ENCODE measurements at places on chromosomes 4 and X.

DNA sequence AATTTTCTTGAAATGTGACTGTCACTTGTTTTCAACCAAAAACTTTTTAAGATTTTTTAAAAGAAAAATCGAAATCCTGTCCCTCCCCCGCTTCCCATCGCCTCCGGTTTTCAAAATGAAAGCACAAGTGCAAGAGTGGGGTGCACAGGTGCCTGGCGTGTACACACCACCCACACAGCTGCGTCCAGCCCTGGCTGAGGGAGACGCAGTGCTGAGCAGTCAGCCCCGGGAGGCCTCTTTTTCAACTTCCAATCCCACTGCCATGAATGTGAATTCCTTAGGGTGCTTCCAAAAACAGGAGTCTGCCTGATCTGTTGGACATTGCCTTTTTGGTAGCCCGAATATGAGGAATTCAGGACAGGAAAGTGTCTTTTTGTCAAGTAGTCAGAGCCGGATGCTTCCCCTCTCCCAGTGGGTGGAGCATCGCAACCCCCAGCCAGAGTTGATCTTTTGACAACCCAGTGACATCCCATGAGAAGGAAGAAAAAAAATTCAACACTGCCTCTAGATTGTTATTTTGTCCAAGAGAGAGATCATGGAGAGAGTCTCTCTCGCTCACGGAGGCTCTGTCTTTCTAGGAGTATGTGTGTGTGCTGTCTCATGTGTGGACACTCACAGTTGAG lies 8.9 kb downstream of the PRRG3 start:
- DNase-seq, result peak; percentile 75

DNA sequence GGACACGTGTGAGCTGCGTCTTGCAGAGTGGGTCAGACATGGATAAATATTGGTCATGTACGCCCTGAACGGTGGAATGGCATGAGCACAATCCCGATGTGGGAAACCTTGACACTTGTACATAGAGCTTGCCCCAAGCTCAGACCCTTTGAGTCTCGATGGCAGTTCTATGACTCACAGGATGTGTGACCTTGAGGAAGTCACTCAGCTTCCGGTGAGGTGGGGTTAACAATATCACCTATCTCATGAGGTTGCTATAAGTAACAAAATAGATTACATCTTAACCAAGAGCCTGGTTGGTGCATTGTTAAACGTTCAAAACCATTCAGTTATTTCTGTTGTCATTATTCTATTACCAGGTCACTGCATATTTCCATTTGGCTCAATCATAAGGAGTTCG lies 109.1 kb upstream of the TBL1X start:
- no peak for DNase-seq

GRCh38 chrX:69100478-69100877 lies 64.8 kb downstream of the PJA1 start:
- no peak for DNase-seq

DNA sequence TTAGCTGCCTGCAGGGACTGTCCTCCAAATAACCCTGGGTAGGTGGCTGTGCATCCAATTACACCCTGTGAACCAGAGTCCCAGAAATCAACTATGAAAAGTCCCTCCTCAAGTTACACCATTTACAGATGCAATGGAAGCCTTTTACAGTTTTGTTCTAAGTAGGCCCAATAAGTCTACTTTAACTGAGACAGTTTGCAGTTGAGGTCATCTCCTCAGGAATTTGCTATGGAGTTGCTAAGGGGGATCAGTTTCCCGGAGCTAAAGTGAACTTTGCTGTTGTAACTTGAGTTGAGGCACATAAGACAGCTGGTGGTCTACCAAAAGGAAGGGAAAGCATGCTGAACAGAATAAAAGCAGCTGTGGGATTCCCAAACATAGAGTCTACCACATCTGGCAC lies 121.6 kb upstream of the STK26 start:
- DNase-seq, result peak; percentile 74

- DNase-seq, result no peak
Measured at GRCh38 chrX:101736651-101737050, 77.0 kb upstream of the ARMCX2 start.

GRCh38 chr4:75989846-75990528 lies 758 bp downstream of the SDAD1 start:
- DNase-seq, result no peak

DNA sequence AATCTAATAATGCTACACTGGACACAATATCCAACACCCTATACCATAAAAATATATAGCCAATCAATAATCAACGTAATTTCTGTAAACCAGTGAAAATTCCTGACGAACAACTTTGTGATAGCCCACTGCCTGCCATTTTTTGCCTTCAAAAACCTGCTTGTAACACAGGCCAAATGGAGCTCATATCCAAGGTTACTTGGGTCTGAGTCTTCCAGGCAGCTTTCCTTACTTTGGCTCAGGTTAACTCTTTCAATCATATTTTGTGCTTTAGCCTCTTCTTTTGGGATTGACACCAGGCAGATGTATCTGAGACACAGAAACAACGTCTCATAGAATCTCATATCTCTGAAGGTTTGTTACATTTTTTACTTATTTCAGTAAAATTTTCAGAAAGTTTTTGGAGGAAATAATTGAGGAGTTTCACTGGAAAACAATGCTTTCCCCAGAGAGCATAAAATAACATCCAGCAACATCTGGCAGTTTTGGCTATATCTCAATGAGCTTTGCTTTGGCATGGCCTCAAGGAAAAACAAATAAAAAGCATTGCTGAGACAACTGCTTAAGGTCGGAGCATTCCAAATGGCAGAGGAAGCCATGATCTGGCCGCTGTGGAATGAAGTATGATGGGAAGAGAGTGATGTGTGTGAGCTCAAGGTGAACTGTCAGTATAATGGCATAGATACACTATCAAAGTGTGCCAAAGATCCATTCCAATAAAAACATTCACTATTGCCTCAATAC lies 162.9 kb upstream of the SPIN4 start:
- no peak for DNase-seq

DNA sequence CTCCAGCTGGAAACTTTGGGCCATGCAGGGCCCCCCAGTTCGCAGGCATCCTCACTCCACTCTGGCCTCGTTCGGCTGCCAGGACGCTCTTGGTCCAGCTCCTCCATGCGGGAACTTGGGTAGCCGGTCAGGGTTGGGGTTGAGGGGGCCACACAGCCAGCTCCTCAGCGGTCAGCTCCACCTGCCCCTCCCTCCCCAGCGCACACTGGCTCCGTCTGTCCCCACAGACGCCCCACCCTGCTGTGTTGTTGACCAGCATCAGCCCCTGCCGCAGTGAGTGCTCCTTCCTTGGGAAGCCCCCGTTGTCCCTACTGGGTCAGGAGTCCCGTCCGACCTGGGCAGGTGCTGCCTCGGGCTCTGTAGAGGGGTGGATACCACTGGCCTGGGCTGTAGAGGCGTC lies 5.8 kb downstream of the FGFRL1 start:
- no peak for DNase-seq

GRCh38 chrX:130893356-130894085 lies 9.5 kb downstream of the ENOX2 start:
- no peak for DNase-seq

DNA sequence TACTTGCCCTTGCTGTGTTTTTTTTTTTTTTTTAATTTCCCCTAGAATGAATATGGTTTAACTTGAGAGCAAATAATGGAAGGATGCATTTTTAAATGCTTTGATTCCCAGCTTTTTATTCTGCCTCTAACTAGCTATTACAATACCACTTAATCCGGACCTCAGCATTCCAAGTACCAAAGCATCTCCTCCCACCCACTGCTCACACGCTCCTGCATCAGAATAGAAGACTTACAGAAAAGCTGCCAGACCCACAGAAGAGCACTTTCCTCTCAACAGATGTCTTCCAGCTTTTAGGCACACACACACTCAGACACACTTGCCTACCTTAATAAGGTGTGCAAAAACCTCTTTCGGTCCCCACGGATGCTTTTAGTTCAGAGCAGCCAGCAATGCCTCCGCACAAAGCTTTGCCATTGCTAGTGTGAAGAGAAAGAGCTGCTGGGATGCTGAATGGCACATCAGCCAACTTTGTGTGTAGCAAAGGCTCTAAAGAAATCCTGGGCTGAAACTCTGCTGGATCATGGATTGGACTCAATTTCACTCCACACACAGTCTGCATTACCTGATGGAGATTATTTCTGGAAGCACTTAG lies 1056.2 kb downstream of the DMD start:
- DNase-seq, result no peak

GRCh38 chr4:40721730-40722171 lies 28.0 kb upstream of the NSUN7 start:
- DNase-seq, result no peak

DNA sequence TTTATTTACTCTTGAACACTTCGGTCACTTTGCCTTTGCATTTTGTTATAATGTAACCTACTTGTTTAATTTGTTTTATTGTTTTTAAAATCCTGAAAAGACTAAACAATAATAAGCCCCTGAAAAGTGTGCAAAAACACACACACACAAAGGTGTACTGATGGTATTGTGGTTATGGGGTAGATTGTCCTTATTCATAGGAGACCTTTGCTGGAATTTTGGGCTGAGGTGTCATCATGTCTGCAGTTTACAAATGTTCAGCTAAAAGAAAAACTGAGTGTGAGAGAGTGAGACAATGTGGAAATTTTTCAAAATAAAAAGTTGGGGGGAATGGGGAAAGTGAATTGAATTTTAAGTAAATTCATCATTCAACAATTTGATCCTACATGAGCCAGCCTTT lies 174.9 kb downstream of the QDPR start:
- DNase-seq, result no peak

GRCh38 chr4:84031401-84031800 lies 467.7 kb downstream of the NKX6-1 start:
- DNase-seq, result no peak

DNA sequence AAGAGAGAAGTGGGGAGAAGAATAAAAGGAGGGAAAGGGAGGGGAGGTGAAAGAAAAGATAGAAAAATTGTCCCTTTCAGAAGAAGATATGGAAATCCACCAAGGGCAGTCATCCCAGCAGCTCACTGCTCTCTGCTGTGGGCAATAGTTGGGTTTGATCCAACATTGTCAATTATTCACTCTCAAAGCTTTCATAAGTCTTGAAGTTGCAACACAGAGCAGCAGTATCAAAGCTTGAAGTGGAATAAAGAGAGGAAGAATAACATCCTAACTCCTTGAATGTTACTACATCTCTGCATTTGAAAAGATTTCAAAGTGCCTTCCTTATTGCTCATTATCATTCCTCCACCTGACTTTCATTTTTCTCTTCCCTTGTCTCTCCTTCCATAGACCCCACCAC lies 62.3 kb upstream of the HHIP start:
- DNase-seq, result no peak

Measured in NCI-H2171 treated with DMSO at 0.1 percent for 48 hours (cell line).